Hepatocyte (in vitro differentiated cells): ENCODE measurements at places on chromosomes 1 and 21.
A peak's percentile ranks its signal among the peaks of the same experiment; 100 is the strongest.

DNA sequence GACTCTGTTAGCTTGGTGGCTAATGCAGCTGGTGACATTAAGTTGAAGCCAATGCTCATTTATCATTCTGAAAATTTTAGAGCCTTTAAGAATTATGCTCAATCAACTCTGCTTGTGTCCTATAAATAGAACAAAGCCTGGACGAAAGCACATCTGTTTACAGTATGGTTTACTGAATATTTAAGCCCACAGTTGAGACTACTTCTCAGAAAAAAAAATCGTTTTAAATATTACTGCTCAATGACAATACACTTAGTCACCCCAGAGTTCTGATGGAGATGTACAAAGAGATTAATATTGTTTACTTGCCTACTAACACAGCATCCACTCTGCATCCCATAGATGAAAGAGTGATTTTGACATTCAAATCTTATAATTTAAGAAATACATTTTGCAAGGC, 79.6 kb downstream of the NEGR1 start:
- DNase-seq, result no peak

GRCh38 chr21:46208761-46209721, 19.5 kb downstream of the LSS start:
- DNase-seq, result no peak

DNA sequence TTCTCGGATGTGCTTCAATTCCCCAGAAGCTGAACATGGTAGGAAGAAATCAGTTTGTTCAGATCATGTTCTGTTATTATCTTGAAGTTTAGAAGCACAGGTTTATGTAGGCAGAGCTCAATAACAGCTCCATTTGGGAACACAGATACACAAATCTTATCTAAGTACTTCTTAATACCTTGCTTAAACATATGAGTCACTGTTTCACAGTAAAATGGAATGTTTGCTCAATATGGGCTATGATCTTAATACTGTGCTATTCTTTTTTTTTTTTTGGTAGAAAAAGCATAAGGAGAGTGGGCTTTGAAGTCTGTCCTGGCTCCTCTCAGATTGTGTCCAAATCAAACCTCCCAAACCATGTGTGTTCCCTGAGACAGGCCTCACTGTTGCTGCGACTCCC, 13.4 kb downstream of the PROK1 start:
- peak; percentile 45 for DNase-seq

DNA sequence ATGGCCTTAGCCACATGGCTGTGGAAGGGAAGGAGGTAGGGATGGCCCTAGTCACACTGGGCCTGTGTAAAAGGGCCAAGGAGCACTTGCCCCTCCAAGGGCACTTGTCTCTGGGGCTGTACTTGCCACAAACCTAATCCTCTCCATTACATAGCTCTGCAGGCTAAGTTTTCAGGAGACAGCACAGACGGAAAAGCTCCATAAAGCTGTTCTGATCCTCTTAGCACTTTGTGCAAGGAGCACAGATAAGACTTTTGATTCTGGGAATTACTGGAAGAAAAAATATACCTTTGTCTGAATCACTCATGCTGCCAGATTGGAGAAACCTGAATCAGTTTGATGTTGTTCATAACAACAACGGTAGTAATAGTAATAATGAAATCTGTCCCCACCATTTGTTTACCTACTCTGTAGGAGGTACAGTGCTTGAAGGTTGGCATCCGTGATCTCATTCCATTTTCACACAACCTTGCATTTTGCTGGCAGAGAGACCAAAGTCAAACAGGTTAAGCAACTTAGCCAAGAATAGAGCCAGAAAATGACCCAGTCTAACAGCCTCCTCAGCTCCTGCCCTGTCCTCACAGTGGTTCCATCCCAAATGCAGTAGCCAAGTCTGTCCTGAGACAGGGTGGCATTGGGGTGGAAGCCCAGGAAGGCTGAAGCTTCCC, 207.1 kb downstream of the ROR1 start:
- no peak for DNase-seq

DNA sequence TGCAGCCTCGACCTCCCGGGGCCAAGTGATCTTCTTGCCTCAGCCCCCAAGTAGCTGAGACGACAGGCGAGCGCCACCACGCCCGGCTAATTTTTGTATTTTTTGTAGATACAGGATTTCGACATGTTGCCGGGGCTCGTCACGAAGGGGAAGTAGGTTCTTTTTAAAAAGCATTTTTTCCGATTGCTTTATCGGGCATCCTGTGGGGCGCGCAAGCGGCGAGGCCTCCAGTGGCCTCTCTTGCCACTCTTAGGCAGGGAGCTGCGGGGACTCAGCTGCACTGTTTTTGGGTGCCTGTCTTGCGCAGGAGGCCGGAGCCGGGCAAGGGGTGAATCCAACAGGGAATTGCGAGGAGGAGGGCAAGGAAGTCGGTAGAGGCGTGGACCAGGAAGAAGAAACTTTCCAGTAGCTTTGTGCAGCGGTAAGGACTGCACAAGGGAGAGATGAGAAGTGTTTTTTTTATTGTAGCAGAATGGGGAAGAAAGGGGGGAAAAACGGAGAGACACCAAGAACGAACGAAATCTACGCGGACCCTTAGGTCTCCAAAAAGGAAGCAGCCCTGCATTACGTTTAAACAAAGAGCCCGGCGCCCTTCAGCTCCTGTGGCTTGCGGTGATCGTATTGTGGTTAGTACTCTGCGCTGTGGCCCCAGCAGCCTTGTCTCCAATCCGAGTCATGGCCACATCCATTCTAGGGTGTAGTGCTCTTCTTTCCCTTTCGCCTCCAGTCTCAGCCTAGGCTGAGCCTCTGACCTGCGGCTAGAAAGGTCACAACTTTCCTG, 164.8 kb downstream of the PPIAL4G start:
- no peak for DNase-seq

DNA sequence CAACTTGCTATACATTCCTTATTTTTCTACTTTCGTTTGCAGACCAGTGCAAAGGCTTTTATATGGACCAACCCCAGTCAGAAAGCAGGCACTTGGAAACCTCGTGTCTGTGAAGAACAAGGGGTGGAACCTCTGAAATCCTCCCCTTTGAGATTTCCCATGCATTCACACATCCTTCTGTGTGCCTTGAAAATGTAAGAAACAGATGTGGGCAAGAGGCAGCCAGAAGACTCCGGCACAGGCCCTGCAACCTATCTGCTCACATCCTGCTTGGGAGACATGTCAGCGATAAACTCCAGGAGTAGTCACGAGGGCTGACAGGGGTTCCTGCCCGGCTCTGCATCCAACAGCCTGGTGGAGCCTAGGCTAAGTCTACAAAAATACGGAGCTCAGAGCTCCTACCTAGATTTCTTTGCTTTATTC, 42.5 kb downstream of the ETS2 start:
- peak; percentile 61 for DNase-seq

DNA sequence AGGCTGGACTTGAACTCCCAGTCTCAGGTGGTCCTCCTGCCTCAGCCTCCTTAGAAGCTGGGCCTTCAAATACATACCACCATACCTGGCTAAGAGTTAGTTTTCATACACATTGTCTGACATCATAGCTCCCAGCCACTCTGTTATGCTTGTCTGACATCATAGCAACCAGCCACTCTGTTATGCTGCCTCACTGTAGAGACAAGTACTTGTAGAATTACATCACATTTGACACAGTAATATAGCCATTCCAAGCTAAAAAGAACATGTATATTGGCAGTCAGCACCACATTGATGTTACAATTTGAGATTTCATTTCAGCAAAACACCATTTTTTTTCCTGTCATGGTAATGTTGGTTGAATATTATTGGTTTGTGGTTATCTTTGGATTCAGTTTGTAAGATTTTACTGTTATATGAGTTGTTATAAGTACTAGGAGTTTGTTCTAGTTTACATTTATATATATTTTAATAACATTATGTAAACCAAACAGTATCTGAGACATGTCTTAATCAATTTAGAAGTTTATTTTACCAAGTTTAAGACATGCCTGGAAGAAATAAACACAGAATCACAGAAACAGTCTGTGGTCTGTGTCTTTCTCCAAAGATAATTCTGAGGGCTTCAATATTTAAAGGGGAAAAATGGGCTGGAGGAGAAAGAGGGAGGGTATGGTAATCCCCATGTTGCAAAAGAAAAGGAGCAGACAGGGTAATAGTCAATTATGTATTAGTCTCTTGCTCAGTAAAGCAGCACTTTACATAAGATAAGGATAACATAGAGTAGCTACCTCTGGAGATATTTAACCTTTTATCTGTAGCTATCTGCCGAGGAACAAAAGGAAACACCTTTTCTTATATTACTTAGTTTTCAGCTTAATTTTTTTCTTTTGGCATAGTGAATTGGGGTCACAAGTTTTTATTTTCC, 43.0 kb downstream of the XPR1 start:
- DNase-seq, result peak; percentile 12

- no peak for DNase-seq
Observed at GRCh38 chr1:110310300-110310699, 28.9 kb upstream of the RBM15 start.

DNA sequence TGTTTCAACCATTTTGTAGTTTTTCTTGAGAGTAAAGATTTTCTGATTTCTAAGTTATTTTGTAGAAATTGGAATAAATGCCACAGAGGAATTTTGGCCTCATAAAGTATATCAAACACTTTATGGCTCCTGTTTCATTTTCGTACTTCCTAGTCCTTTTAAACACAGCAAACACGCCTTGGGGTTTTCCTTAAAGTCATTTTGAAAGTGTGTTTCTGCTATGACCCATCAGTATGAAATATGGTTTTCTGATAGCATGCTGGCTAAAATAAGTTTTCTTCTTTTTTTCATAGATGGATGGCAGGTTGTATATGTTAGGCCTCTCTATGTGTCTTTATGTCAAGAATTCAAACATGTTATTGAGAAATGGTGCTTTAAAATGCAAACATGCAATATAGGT, 940.1 kb upstream of the TMPRSS15 start:
- no peak for DNase-seq

DNA sequence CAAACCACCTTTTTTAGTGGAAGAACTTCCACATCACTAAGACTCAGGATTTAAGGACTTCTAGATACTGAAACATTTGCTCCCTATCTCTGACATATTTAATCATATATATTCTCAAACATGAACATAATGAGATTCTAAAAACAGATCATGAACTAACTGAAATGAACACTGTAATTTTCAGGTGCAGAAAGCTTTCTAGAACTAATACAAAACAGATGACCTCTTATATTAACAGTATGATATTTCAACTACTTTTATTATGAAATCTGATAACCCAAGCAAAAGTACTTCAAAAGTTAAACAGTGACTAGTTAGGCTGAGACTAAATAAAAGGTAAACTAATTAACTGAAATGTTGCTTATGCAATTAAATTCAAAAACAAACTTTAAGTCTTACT, 157.5 kb downstream of the COP1 start:
- DNase-seq, result no peak

- DNase-seq, result no peak
Observed at GRCh38 chr1:17027900-17028299, 16.2 kb upstream of the ATP13A2 start.

DNA sequence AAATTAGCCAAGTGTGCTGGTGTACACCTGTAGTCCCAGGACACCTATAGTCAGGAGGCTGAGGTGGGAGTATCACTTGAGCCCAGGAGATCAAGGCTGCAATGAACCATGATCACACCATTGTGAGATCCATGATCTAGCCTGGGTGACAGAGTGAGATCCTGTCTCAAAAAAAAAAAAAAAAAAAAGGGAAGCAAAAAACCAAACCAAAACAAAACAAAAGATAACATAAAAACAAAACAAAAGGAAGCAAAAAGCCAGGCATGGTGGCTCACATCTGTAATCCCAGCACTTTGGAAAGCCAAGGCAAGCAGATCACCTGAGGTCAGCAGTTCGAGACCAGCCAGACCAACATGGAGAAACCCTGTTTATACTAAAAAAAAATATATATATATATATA, 9.4 kb upstream of the AKR1A1 start:
- no peak for DNase-seq

DNA sequence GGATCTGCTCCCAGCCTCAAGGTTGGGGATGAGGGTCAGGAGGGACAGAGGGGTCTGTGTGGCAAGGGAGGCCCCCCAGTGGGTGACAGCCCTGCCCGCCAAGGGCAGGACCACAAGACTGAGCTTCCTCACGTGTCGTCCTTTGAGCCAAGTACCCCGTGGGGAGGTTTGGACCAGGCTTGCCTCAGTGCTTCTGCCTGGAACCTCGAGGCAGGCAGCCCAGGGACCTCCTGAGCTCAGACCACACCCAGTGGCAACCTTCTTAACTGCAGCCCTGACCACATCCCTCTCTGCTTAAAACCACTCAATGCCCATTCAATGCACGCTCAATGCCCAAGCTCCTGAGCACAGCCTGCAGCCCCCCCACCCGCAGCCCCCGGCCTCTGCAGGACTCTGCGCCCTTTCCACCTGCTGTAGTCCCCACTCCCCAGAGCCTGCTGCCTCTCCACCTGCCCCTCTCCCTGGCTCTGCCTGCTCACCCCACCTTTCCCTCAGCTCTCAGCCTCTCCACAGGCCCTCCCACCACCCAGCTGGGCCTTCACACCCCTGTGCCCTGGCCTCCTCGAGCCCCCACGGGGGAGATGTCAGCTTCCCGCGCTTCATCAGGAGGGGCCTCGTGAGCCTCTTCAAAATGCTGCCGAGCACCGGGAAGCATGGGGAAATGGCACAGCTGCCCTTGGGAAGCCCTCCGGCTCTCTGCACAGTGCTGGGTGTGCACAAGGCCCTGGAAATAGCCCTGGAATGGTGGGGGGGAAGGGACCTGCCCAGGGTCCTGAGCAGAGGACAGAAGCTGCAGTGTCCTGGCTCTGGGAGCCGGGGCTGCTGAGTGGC, 129.3 kb upstream of the VAMP3 start:
- DNase-seq, result no peak

DNA sequence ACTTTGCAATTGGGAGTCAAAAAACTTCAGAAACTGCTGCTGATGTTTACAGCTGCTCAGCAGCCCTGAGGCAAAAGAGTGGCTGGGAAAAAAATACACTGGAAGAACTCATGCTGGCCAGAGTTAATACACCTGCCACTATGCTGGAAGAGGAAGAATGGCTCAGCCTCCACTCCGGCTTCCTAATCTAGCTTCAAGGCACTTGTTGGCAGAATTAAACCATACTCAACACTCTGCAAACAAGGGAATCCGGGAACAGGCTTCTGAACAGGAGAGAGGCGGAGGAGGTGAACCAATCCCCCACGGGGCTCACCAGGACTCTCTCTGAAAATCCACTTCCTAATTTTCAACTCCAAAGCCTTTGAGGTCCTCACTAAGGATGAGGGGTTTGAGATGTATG, 120.1 kb downstream of the CCDC185 start:
- no peak for DNase-seq

DNA sequence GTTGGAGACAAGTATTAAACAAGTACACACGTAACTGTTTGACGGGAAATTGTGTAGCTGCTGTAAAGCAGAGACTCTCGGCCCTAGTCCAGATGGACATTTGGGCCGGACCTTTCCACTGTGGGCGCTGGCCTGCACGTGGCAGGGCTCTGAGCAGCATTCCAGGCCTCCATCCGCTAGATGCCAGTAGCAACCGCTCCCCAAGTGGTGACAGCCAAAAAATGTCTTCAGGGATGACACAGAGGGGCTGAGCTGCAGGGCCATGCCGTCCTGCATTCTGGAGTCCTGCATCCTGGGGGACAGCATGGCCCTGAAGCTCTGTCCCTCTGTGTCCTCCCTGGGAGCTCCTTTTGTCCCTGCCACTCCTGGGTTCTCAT, 24.8 kb downstream of the A3GALT2 start:
- no peak for DNase-seq
